Neural crest cell (in vitro differentiated cells): ENCODE measurements at places on chromosomes 4 and X. TPM values are rescaled to one million over a fixed set of nuclear protein-coding genes. Genes with fewer than 3 reads are reported as not detected.

UGT2A1 gene
- total RNA-seq = not detected in 2 replicates

IQCM gene
- total RNA-seq = not detected in 2 replicates

COX7B2 gene
- not detected in 2 replicates for total RNA-seq

ZNF141 gene
- total RNA-seq = 36.3 and 36.5 TPM in 2 replicates

GRCh38 chrX:67351411-67351810, 192.4 kb upstream of the AR start:
- H3K36me3 ChIP-seq = no peaks in the 10 kb centered on the region
- no peaks in the 10 kb centered on the region for H3K4me1 ChIP-seq
- H3K4me3 ChIP-seq = no peak overlapping the region
- H3K27me3 ChIP-seq = no peaks in the 10 kb centered on the region
- H3K27ac ChIP-seq = no peak overlapping the region

GRCh38 chr4:101753721-101754120, 36.8 kb upstream of the BANK1 start:
- H3K36me3 ChIP-seq = no peaks in the 10 kb centered on the region
- H3K4me3 ChIP-seq = no peak overlapping the region
- no peaks in the 10 kb centered on the region for H3K27me3 ChIP-seq
- H3K27ac ChIP-seq = no peak overlapping the region
- DNase-seq = no peak

DNA sequence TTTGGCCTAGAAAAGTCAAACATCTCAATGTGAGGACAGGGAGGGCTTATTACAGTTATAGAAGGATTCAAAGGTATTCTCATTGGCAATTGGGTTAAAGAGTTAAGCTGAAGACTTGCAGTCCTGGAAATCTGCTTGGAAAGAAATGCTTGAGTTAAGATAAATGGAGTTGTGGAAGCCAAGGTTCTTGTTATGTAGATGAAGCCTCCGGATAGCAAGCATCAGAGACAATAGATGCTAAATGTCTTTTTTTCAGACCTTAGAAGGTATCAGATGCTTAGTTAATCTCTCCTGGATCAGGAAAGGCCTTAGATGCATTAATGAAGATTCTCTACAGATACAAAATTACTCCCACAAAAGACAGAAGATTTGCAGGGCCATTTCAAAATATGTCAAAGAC, 299.3 kb downstream of the CFAP47 start:
- no peak overlapping the region for H3K27ac ChIP-seq
- no peaks in the 10 kb centered on the region for H3K36me3 ChIP-seq
- no peaks in the 10 kb centered on the region for H3K4me1 ChIP-seq
- no peak overlapping the region for H3K4me3 ChIP-seq
- DNase-seq = no peak

DNA sequence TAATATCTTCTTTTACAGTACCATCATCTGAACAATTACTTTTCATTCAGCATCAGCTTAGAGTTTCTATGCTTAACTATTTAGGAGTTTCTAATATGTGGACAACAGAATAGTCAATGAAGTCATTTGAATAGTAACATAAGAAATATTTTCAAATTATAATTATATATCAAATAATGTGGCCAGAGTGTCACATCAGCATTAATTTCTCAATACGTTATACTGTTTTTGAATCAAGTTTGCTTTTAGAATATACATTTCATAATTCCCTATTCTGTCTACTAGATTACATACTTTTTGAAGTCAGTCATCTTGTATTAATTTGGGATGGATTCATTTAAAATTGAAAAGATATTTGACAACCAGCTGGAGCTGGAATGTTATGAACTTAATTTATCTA, 677.4 kb upstream of the PABPC4L start:
- no peak overlapping the region for H3K27ac ChIP-seq
- no peaks in the 10 kb centered on the region for H3K27me3 ChIP-seq
- H3K4me3 ChIP-seq = no peak overlapping the region

DNA sequence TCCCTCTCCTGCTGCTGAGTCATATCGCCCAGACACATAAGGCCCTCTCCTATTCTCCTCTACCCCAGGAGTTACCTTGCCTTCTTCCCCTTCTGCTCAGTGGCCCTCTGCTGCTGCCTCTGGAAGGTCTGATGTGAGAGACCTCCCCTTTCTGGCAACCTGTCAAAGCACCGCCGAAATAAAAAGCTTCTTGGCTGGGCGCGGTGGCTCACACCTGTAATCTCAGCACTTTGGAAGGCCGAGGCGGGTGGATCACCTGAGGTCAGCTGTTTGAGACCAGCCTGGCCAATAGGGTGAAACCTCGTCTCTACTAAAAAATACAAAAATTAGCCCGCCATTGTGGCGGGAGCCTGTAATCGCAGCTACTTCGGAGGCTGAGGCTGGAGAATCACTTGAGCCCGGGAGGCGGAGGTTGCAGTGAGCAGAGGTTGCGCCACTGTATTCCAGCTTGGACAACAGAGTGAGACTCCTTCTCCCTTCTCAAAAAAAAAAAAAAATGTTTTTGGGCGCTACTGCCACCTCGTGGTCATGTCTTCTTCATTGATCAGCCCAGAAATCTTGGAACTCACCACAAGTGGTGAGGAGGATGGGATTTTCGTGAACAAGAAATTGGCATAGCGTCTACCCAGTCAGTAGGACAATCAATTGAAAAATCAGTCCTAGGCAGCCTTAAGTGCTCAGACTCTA, 8.6 kb upstream of the ZXDA start:
- peak; percentile 1 for DNase-seq
- no peak overlapping the region for H3K27ac ChIP-seq
- H3K27me3 ChIP-seq = no peaks in the 10 kb centered on the region
- H3K4me1 ChIP-seq = no peaks in the 10 kb centered on the region

DNA sequence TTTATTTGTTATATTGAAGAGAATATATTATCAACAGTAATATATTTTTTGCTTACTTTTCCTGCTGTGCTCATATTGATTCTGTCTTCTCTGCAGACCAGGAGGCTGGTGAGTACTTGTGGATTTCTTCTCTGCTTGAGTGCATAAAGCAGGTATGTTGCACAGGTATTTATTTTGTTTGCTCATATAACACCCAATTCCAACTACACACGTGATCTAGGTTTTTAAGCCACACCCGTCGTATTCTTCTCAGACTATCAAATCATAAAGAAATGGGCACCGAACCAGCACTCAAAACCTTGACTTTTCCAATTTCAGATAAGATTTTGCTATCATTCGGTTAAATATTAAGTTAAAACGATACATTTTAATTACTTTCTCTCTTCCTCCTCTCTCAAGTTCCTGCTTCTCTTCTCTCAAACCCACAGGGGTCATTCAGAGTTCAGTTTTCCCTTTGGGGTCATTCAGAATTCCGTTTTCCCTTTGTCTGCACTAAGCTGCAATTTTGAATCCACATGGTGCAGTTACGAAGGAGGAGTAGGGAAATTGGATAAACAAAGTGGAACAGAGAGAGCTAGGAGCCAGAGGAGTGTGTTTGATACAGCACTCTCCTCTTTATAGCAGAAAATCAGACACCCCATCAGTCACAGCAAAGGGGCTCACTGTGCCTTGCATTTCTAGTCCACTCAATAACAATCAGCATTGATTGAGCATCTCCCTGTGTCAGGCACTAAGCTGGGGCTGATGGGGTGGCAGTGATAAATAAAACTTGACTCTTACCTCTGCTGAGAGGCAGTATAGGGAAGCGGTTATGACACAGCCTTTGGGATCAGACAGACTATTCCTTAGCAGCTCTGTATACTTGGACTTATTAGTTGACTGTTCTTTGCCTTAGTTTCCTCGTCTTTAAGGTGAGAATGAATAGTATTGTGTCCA, at the start of gene ADH1C:
ADH1C (minus strand) TSS at position 145 of the 936 bp plus-strand sequence; CDS start at position 74, 71 bp downstream.
- H3K27ac ChIP-seq = no peak within 1 kb of the TSS
- H3K36me3 ChIP-seq = no peaks in the 10 kb centered on the region
- H3K4me1 ChIP-seq = no peaks in the 10 kb centered on the region
- no peaks in the 10 kb centered on the region for H3K27me3 ChIP-seq
